ENCODE measurements at places on chromosomes 12 and 14.
A peak's percentile ranks its signal among the peaks of the same experiment; 100 is the strongest.

DNA sequence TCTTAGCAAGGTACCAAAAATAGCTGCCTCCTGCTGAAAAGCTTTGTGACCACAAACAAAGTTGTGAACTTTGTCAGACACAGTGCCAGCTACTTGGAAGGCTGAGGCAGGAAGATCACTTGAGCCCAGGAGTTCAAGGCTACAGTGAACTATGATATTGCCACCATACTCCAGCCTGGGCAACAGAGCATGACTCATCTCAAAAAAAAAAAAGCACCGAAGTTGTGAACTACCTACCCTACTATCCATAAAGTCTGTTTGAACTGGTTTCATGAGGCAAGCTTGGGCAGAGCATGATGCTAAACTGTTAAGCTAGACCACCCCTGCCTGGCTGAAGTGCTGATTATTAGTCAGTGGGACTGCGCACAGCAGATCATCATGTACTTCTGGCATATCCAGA is 75.5 kb downstream of the RAD52 start:
- no peak overlapping the region for H3K4me3 ChIP-seq
- H3K4me1 ChIP-seq, result no peaks in the 10 kb centered on the region
- H3K27me3 ChIP-seq, result no peaks in the 10 kb centered on the region
- no peak for DNase-seq
- H3K36me3 ChIP-seq, result peaks cover 27% of the 10 kb centered on the region

DNA sequence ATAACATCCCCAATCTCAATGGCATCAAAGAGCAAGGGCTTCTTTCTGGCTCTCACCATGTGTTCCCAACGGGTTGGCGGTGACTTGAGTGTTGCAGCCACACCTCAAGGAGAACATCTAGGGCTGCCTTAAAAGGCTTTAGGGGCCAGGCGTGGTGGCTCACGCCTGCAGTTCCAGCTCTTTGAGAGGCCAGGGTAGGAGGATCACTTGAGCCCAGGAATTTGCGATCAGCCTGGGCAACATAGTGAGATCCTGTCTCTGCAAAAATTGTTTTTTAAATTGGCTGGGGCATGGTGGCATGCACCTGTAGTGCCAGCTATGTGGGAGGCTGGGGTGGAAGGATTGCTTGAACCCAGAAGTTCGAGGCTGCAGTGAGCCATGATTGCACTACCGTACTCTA is 14.9 kb downstream of the RFLNA start:
- H3K27ac ChIP-seq, result no peak overlapping the region
- H3K27me3 ChIP-seq, result peaks cover 15% of the 10 kb centered on the region
- H3K36me3 ChIP-seq, result peaks cover 5% of the 10 kb centered on the region
- H3K4me3 ChIP-seq, result no peak overlapping the region
- H3K4me1 ChIP-seq, result peaks cover 5% of the 10 kb centered on the region
- DNase-seq, result no peak

- no peak for DNase-seq
- H3K27me3 ChIP-seq, result no peaks in the 10 kb centered on the region
- H3K4me3 ChIP-seq, result no peak overlapping the region
- peaks cover 28% of the 10 kb centered on the region for H3K4me1 ChIP-seq
Measured at GRCh38 chr14:89247457-89248122, 169.4 kb downstream of the FOXN3 start.

- peak overlapping the region; percentile 18 for H3K27ac ChIP-seq
- H3K36me3 ChIP-seq, result peaks cover 67% of the 10 kb centered on the region
- peaks cover 7% of the 10 kb centered on the region for H3K4me1 ChIP-seq
- no peak overlapping the region for H3K4me3 ChIP-seq
- H3K27me3 ChIP-seq, result no peaks in the 10 kb centered on the region
Measured at GRCh38 chr14:91290986-91291385, 46.5 kb upstream of the GPR68 start.

GRCh38 chr14:92759300-92759678 is 10.9 kb upstream of the LGMN start:
- H3K27me3 ChIP-seq, result no peaks in the 10 kb centered on the region
- H3K4me3 ChIP-seq, result no peak overlapping the region
- DNase-seq, result peak; percentile 33
- no peaks in the 10 kb centered on the region for H3K36me3 ChIP-seq
- H3K4me1 ChIP-seq, result peaks cover 38% of the 10 kb centered on the region

DNA sequence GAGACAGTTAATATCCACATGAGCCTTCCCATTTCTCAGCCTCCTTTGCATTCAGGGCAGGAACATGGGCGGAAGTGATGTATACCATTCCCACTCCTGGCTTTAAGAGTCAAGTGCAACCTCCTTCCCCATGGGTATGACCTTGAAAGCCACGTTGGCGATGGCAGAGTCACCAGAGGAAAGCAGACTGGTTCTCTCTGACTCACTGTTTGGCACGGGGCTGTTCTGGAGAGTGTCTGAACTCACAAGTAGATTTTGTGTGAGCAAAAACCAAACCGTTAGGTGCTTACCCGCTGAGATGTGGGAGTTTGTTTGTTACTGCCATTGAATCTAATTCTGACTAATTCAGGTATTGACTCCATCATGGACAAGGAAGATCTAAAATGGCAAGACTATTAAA is 36.7 kb upstream of the PZP start:
- H3K27me3 ChIP-seq, result no peaks in the 10 kb centered on the region
- H3K27ac ChIP-seq, result no peak overlapping the region
- H3K36me3 ChIP-seq, result peaks cover 4% of the 10 kb centered on the region
- DNase-seq, result no peak
- H3K4me3 ChIP-seq, result no peak overlapping the region
- no peaks in the 10 kb centered on the region for H3K4me1 ChIP-seq
